ENCODE measurements at places on chromosomes 1 and 21. TPM values are rescaled to one million over a fixed set of nuclear protein-coding genes. Genes with fewer than 3 reads are reported as not detected.

DNA sequence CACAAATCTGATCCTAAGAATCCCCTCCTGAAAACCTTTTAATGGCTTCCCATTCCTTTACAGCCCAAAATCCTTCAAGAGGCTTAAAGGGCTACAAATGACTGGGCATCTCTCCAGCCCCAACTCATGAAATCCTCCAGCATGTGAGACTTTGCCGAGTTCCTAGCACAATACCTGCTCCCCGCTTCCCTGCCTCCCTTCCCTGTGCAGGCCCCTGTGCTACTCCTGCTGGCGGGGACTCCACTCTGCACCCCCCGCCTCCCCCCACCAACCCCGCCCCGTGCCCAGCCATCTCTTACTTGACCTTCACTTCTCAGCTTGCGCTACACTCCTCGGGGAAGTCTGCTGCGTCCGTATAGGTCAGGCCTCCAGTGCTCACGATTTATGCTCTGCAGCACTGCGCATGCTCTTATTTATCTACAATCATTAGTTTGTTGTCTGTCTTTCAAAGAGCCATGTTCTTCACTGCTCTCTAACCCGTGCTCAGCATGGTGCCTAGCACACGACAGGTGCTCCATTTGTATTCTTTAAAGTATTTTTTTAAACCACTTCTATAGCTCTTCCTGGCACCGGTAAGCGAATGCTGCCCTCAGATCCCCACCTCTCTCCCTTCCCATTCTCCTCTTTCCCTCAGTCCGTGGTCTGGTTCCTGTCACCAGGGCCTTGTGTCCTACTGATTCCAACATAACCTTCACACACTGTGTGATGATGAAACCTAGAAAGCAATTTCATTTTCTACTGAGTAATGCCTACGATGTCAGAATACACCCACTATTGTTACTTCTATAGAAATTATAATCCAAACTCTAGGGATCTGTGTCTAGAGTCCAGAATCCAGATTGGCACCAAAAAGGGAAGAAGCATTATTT is 37.5 kb upstream of the PLA2G2C start:
- DNase-seq: no peak

- DNase-seq: no peak
Observed at GRCh38 chr1:35220976-35221375, 28.0 kb upstream of the SFPQ start.

DNA sequence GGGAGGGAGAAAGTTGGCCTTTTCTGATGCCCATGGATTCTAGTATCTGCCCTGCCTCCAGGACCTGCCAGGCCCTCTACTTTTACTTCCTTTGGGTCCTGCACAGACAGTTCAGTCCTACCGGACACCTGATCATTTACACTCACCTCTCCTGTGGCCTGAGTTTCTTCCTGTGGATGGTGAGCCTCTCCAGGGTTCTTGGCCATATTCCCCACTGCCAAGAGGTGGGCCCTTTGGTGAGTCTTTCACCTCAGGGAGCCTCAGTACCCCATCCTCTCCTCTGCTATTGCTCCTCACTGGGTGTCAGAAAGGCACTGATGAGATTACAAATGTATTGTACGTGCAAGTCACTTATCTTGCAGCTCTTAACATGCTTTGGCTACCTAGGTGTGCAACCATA is 81.4 kb upstream of the ETV3 start:
- DNase-seq: no peak

Gene FAAP20
- total RNA-seq: 90.4 TPM

Gene TRIM17
- total RNA-seq: 1.8 TPM

Gene RGL1
- total RNA-seq: 68.1 TPM

Gene LAX1
- total RNA-seq: not detected

Data from osteocyte (in vitro differentiated cells).